Cardiac muscle cell (in vitro differentiated cells and primary cell): ENCODE measurements at places on chromosomes 11 and 22. TPM values are rescaled to one million over a fixed set of nuclear protein-coding genes. Genes with fewer than 3 reads are reported as not detected.
A peak's percentile ranks its signal among the peaks of the same experiment; 100 is the strongest.

Gene PTGDR2
- 0.04 and 0.09 TPM in 2 replicates for total RNA-seq

Gene OR8A1
- total RNA-seq: not detected in 2 replicates

- DNase-seq: no peak
Measured at GRCh38 chr22:45497351-45498145, 5.1 kb upstream of the FBLN1 start.

DNA sequence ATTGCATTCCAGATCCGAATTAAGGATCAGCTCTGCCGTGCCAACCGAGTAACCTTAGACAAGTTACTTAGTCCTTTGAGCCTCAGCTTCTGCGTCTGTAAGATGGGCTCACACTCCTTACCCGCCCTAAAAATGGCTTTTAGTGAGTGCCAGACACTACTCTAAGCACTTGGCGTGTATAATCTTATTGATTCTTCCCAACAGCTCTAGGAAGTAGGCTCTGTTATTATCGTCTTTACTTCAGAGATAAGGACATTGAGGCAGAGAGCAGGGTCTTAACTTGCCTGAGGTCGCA lies 21.7 kb upstream of the ROBO3 start:
- no peak for DNase-seq

DNA sequence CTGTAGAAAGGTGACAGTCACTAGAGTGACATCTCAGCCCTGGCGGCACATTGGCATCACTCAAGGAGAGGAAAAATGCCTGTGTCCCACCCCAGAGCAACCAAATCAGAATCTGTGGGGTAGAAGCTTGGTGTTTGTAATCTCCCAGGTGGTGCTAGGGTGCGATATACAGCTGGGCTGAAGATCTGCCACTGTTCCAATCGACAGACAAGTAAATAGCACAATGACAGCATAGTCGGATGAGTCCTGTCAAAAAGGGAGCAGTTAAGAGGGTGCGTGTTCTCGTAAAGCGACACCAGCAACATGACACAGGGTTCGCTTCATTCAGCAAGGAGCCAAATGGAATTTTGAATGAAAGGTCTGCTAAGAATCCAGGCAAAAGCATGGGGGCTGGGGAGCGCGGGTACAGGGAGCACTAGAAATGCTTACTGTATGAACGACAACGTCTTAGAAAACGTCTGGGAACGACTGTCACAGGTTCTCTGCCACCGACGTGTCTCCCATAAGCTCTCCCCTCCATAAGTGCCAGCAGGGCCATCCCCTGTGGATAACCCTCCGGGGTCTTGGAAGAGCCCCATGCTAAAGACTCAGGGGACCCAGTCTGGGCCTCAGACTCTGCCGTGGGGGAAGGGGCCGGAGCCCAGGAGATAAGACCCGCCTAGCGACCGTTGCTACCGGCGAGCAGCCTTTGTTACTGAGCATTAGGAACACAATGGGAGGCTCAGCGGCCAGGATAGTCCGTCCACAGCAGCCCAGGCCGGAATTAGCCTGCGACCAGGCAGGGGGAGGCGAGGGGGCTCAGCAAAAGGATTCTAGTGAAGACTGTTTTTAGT lies 20.8 kb downstream of the ADA2 start:
- peak; percentile 60 for DNase-seq

Gene CRYBA4
- not detected in 2 replicates for total RNA-seq

Gene ACTN3
- 74.2 and 189 TPM in 2 replicates for total RNA-seq

- DNase-seq: peak; percentile 73
Measured at GRCh38 chr11:8793114-8793777, 110.7 kb downstream of the RPL27A start.

DNA sequence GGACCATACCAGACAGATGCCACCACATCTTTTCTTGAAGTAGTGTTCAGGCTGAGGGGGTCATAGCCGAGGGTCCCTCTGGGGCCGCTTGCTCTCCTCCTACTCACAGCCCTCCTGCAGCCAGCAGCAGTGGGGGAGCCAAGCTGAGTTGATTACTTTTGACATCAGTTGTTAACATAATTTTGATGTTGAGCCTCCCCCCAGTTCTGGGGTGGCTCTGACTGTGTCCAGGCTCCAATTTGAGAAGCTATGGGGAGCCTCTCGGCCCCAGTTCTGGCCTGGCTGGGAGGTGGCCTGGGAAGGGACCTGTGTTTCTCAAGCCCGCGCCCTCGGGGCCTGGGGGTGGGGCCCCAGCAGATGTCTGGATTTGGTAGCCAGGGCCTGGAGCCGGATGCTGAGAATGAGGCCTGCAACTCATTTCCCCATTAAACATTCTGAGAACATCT lies 47.9 kb downstream of the KCNQ1OT1 start:
- DNase-seq: no peak

DNA sequence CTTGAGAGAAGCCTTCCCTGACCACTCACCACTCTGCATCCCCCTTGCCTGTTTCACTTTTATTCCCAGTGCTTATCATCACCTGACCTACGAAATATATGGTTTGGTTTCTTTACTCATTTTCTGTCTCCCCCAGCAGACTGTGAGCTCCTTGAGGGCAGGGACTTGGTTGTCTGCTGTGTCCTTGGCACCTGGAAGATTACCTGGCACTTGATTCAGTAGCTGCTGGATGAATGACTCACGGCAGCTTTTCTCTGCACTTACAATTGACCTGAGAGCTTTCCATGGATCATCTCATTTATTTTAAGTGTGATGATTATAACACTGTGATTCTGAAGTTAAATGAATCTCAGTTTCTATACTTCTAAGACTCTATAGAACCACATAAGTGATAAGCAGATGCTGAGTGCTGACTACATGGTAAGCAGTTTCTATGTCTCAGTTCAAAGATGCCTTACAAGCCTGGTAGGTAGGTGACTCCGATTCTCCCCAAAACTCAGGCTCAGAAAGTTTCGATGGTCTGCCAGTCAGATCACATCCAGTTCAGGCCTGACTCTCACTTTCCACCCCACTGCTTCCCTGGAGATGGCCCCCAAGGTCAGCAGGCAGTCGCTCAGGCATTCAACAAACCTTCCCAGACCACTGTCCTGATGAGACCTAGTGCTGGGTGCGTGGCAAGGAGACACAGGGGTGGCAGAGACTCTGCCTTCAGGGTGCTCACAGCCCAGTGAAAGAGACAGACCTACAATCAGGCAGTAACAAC lies 11.6 kb downstream of the IL2RB start:
- DNase-seq: no peak
